ENCODE measurements at places on chromosomes 3 and 15. TPM values are rescaled to one million over a fixed set of nuclear protein-coding genes. Genes with fewer than 3 reads are reported as not detected.
A peak's percentile ranks its signal among the peaks of the same experiment; 100 is the strongest.

The ACKR2 gene
- 0.02 TPM for total RNA-seq

GRCh38 chr15:90351479-90352106 is 491 bp upstream of the ZNF774 start:
- no peak for DNase-seq

DNA sequence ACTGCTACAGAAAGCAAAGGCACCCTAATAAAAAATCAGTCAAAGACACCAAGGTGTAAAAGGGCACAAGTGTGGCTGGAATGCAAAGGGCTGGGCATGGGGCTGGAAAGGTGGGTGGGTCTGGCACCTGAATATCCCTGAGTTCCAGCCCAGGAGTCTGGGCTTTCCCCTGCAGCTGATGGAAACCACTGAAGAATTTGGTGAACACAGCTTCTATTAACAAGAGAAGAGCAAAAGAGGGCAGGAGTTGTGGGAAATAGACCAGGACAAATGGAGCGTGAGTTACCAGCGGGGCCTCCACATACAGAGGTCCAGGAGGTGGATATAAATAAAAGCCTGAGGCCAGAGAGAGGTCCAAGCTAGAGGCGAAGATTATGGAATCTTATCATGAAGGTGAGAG is 45.1 kb upstream of the TPM1 start:
- peak; percentile 29 for DNase-seq

DNA sequence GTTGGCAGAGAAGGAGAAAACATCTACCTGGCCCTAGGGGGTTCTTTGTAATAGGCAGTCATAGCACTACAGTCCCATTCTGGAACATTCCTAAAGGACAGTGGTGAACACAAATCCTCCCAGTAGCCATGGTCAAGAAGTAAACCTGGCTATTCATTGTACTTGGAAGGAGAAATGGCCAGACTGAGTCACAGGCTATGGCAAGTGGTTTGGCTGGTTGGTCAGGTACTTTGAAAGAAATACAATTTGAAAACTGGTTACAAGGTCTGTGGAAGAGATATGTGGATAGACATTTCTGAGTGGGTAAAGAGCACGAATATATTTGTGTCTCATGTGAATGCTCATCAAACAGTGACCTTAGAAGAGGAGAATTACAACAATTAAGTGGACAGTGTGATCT is 33.0 kb upstream of the FAN1 start:
- no peak for DNase-seq

Data from M059J (cell line).